ENCODE measurements at places on chromosomes 7 and 10. TPM values are rescaled to one million over a fixed set of nuclear protein-coding genes. Genes with fewer than 3 reads are reported as not detected.

Gene LDB3
- total RNA-seq, result 1.5 TPM

Gene MRPS17
- 14.8 TPM for total RNA-seq

Gene AKR1D1
- total RNA-seq, result not detected

Gene HMX2
- not detected for total RNA-seq

Gene HOXA2
- 1.4 TPM for total RNA-seq

Gene C10orf53
- total RNA-seq, result not detected

- H3K36me3 ChIP-seq, result peaks cover 6% of the 10 kb centered on the region
- peaks cover 56% of the 10 kb centered on the region for H3K4me1 ChIP-seq
- DNase-seq, result peak; percentile 52
- H3K4me3 ChIP-seq, result peak within 1 kb of the TSS; percentile 52
- H3K27ac ChIP-seq, result peak within 1 kb of the TSS; percentile 97
Observed at GRCh38 chr7:135147899-135148721, at the start of gene TMEM140. Gene TMEM140 (plus strand): TSS chr7:135148072. CDS start chr7:135164442, 16,370 bp downstream.

- H3K27me3 ChIP-seq, result no peaks in the 10 kb centered on the region
- peak overlapping the region; percentile 99 for H3K27ac ChIP-seq
- no peak for DNase-seq
Observed at GRCh38 chr7:129055294-129055816, 444 bp upstream of the TNPO3 start.

DNA sequence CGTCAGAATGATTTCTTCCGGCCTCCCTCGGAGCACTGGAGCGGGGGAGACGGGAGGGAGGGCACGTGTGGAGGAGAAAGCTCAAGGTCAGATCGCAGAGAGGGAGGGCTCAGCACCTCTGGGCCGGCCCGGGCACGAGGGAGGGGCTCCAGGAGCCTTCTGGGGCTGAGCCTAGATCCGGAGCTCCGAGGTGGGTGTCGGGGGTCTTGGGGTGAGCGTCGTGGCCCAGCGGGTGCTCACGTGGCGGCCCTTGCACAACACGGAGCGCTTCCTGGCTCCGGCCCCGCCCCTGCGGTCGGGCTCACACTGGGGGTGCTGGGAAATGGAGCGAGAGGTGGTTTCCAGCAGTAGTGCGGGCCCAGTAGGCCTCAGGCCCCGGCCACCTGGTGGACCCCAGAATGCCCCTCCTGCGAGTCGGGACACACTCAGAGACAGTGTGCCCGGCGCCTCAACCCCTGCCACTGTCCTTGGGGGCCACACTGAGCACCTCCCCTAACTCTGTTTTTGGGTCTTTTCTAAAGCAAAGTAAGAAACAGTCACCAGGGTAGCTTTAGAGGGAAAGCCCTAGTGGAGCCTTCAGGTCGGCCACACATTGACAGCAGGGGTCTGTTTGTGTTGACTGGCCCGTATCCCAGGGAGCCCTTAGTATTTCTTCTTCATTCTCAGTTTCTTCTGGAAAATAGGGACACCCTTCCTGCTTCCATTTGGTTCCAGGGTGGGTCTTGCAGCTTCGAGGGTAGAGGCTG lies 798 bp downstream of the PPIF start:
- peaks cover 76% of the 10 kb centered on the region for H3K4me1 ChIP-seq
- no peaks in the 10 kb centered on the region for H3K36me3 ChIP-seq
- H3K27ac ChIP-seq, result peak overlapping the region; percentile 85
- peak overlapping the region; percentile 94 for H3K4me3 ChIP-seq
- peak; percentile 86 for DNase-seq
- no peaks in the 10 kb centered on the region for H3K27me3 ChIP-seq

- no peak overlapping the region for H3K4me3 ChIP-seq
- no peaks in the 10 kb centered on the region for H3K36me3 ChIP-seq
- no peaks in the 10 kb centered on the region for H3K27me3 ChIP-seq
- no peaks in the 10 kb centered on the region for H3K4me1 ChIP-seq
- no peak overlapping the region for H3K27ac ChIP-seq
- DNase-seq, result no peak
Observed at GRCh38 chr7:157498657-157499056, 161.9 kb downstream of the DNAJB6 start.

DNA sequence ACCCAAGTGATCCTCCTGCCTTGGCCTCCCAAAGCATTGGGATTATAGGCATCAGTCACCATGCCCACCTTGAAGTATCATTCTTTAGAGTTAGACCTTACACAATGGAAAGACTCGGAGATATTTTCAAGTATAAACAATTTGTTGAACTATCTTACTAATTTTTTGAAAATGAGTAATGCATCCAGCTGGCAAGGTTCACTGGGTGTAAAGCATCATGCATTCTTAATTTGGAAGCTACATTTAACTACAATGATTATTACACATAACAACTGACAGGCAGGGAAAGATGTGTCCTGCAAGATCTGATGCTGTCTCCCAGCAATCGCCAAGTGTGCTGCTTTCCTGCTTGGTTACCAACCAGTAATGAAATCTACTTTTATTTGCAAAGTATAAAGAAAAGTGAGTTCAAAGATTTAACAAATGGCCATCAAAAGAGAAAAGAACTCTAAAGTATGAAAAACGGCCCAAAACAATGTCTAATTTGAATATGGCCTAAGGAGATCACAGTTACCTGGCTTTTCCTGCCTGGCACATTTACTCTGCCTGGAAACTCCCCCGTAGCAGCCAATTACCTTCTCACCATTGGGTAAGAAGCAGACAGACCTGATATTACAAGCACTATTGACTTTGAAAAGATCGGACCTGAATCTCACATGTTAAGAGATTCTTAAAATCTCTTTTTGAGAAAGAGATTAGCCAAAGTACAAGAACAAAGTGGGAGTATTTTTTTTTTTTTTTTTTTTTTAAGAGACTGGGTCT lies 59.3 kb upstream of the NMT2 start:
- H3K4me3 ChIP-seq, result no peak overlapping the region
- no peaks in the 10 kb centered on the region for H3K27me3 ChIP-seq
- no peak overlapping the region for H3K27ac ChIP-seq
- H3K4me1 ChIP-seq, result no peaks in the 10 kb centered on the region
- H3K36me3 ChIP-seq, result no peaks in the 10 kb centered on the region
- no peak for DNase-seq

DNA sequence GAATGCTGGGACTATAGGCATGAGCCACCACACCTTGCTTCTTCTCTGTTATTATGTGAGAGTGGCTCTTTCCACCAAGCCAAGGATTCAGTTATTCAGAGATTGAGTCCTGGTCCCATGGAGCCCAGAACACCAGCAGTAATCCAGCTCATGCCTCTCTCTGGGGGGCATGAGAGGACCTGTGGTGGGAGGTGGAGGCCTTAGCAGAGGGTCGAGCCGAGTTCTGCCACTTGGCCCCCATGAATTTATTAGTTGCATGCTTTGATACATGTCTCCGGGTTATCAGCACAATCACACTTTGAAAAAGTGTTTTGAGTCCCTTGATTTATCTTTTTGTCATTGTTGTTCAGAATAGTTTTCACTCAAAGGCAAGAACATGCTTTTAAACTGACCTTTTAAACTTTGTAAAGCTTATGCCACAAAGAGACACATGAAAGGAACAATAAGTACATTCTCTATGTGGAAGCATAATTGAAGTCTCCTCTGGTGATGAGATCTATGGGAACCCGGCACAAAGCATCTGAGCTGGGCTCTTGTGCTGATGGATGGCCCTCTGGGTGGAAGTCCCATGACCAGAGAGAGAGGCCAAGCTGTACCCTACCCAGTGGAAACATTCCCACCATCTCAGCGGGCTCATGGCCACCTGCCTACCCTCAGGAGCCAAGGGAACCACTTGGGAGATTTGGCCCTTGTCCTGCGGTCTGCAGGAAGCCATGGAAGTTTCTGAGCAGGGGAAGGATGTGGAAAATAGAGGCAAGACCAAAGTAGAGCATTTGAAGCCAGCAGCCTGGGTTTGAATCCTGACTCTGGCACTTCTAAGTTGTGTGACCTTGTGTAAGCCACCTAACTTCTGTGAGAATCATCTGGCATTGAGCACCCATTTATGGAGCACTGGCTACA lies 53.9 kb downstream of the MINDY4 start:
- H3K27ac ChIP-seq, result no peak overlapping the region
- H3K36me3 ChIP-seq, result no peaks in the 10 kb centered on the region
- H3K27me3 ChIP-seq, result no peaks in the 10 kb centered on the region
- no peak for DNase-seq

- H3K4me1 ChIP-seq, result no peaks in the 10 kb centered on the region
- peaks cover 25% of the 10 kb centered on the region for H3K27me3 ChIP-seq
- H3K27ac ChIP-seq, result no peak overlapping the region
- no peaks in the 10 kb centered on the region for H3K36me3 ChIP-seq
Observed at GRCh38 chr10:47311193-47311931, 10.9 kb upstream of the GDF2 start.

DNA sequence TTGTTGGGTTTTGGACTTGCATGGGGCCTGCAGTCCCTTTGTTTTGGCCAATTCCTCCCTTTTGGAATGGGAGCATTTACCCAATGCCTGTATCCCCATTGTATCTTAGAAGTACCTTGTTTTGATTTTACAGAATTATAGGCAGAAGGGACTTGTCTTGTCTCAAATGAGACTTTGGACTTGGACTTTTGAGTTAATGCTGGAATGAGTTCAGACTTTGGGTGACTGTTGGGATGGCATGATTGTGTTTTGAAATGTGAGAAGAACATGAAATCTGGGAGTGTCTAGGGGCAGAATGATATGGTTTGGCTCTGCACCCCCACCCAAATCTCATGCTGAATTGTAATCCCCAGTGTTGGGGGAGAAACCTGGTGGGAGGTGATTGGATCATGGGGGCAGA lies 76.8 kb upstream of the MKI67 start:
- H3K36me3 ChIP-seq, result no peaks in the 10 kb centered on the region
- H3K4me1 ChIP-seq, result no peaks in the 10 kb centered on the region
- no peak for DNase-seq
- H3K27me3 ChIP-seq, result peaks cover 42% of the 10 kb centered on the region
- no peak overlapping the region for H3K4me3 ChIP-seq

- H3K4me1 ChIP-seq, result no peaks in the 10 kb centered on the region
- H3K27ac ChIP-seq, result no peak overlapping the region
- no peaks in the 10 kb centered on the region for H3K27me3 ChIP-seq
- peak; percentile 58 for DNase-seq
- no peak overlapping the region for H3K4me3 ChIP-seq
Observed at GRCh38 chr10:80252296-80252887, 37.1 kb downstream of the MAT1A start.

DNA sequence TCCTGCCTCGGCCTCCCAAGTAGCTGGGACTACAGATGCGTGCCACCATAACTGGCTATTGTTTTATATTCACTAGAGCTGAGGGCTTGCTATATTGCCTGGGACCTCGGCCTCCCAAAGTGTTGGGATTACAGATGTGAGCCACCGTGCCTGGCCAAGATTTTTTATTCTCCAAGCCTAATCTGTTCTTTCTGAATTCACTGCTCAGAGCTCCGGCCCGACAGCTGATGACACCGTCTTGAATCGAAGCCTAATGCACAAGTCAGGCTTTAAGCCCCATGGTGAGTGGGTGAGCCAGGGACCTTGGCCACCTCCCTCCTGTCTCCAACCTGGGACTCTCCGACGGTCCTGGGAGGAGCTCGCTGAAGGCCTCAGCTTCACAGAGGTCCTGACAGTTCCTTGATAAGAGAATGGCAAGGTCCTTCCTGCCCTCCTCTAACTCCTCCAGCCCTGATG lies 338.9 kb downstream of the WDR37 start:
- H3K4me3 ChIP-seq, result no peak overlapping the region
- peaks cover 8% of the 10 kb centered on the region for H3K27me3 ChIP-seq
- no peaks in the 10 kb centered on the region for H3K36me3 ChIP-seq
- H3K4me1 ChIP-seq, result no peaks in the 10 kb centered on the region

DNA sequence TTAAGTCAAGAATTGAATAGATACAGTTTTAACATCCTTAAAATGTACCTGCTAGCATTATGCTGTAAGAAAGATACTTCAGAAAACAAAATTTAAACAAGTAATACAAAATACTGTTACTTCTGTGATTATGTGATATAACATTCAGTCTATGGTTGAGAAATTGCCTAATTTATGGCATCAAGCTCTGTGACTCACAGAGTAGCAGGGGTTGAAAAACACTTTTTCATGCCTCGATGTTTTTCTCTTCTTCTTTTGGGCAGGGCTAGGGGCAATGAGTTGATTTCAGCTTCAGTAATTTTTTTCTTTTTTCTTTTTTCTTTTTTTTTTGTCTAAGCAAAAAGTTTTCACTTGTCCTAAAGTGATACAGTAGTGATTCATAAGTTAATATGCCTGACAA lies 209.2 kb downstream of the MBL2 start:
- no peak overlapping the region for H3K4me3 ChIP-seq
- DNase-seq, result no peak
- H3K27me3 ChIP-seq, result no peaks in the 10 kb centered on the region
- H3K36me3 ChIP-seq, result no peaks in the 10 kb centered on the region
- no peak overlapping the region for H3K27ac ChIP-seq

DNA sequence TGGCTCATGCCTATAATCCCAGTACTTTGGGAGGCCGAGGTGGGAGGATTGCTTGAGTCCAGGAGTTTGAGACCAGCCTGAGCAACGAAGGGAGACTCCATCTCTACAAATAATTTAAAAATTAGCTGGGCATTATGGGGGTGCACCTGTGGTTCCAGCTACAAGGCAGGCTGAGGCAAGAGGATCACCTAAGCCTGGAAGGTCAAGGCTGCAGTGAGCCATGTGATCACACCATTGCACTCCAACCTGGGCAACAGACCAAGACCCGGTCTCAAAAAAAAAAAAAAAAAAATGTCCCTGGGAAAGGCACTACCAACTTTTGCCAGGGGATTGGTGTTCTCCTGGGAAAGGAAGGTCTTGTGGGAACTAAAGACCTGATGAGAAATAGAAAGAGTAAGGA lies 134.2 kb upstream of the AUTS2 start:
- no peaks in the 10 kb centered on the region for H3K4me1 ChIP-seq
- no peak overlapping the region for H3K27ac ChIP-seq
- no peaks in the 10 kb centered on the region for H3K36me3 ChIP-seq
- no peaks in the 10 kb centered on the region for H3K27me3 ChIP-seq
- no peak for DNase-seq

DNA sequence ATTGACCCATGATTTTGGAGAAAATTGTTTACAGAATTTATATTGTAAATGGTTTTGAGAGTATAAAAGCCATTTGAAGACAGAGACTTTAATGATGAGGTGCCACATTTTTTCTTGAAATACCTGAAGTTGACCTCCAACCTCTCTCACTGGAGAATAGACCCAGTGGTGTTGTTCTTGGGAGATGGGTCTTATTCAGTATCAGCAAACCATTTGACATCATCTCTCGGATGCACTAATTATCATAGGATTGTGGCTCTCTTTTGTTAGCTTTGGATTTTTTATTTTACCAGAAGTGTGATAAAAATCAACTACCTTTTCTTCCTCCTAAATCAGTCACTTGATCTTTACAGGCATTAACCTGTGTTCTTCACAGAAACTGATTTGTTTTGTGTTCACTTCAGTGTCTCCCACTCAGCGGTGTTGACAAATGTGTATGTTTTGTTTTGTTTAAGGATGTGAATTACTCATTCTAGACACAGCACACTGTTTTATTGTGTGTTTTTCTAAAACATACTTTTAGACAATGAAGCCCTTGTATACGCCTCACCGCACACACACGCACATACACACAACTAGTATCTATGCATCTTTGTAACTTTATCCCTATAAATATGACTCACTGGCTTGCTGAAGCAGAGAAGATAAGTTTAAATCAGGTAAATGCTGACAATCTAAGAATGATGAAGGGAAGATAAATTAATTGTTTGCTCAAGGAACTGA lies 455.6 kb downstream of the INHBA start:
- no peak for DNase-seq
- no peaks in the 10 kb centered on the region for H3K27me3 ChIP-seq
- H3K36me3 ChIP-seq, result no peaks in the 10 kb centered on the region
- no peak overlapping the region for H3K4me3 ChIP-seq
- H3K4me1 ChIP-seq, result no peaks in the 10 kb centered on the region

- H3K36me3 ChIP-seq, result no peaks in the 10 kb centered on the region
- no peak overlapping the region for H3K27ac ChIP-seq
- no peak overlapping the region for H3K4me3 ChIP-seq
- DNase-seq, result peak; percentile 63
- H3K27me3 ChIP-seq, result no peaks in the 10 kb centered on the region
- H3K4me1 ChIP-seq, result peaks cover 22% of the 10 kb centered on the region
Observed at GRCh38 chr7:2023877-2024566, 208.7 kb downstream of the MAD1L1 start.
